Hematopoietic multipotent progenitor cell treated with erythropoietin and hydrocortisone succinate and interleukin-3 and kit ligand, for 6 days (in vitro differentiated cells): ENCODE measurements at places on chromosomes 13 and 19.

GRCh38 chr13:80979035-80979641 is 638.2 kb upstream of the SPRY2 start:
- peak; percentile 82 for DNase-seq

- no peak for DNase-seq
Measured at GRCh38 chr19:17790059-17790780, 4.7 kb upstream of the B3GNT3 start.

DNA sequence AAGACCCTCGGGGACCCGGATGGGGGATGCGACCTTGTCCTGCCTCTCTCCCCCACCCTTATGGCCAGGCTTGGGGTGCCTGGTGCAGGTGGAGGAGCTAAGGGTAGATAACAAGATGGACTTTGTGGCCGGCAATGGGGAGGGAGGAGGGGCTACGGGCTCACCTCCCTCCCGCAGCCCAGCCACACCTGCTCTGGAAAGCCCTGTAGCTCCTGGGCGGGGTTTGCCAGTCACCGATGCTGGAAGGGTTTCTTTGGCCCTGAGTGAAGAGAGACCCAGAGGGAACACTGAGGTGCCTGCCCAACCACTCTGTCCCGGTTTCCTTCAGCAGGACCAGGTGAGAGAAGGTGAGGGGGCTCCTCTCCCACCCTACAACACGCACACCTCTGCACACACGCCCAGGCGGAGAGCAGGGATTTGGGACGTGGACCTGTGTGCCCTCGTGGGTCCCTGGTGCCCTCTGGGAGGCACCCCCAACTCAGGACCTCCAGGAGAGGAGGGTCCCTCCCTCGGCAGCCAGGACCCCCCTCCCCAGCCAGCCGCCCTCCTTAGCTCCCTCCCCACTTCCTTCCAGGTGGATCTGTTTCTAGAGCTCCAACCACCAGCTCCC is at the start of gene FUT2:
Gene FUT2, plus strand, starts transcription at position 229 of the 610 bp plus-strand sequence. CDS start 6,986 bp downstream, outside the sequence.
- DNase-seq = no peak

- DNase-seq = peak; percentile 30
Measured at GRCh38 chr13:29713839-29714238, 118.4 kb upstream of the SLC7A1 start.

DNA sequence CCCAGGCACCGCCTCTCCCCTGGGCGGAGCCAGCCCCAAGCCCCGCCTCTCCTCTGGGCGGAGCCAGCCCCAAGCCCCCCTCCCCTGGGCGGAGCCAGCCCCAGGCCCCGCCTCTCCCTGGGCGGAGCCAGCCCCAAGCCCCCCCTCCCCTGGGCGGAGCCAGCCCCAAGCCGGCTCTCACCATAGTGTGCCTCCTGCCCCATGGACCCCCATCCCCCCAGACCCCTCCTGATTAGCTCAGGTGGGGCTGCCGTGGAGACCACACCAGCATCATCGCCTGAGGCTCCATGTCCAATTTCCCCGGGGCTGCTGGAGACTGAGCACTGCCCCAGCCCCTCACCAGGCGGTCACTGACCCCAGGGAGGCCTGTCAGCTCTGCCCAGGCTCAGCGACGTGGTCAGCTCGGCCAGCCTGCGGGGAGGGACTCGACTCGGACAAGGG is 4.2 kb upstream of the MADCAM1 start:
- DNase-seq = no peak

DNA sequence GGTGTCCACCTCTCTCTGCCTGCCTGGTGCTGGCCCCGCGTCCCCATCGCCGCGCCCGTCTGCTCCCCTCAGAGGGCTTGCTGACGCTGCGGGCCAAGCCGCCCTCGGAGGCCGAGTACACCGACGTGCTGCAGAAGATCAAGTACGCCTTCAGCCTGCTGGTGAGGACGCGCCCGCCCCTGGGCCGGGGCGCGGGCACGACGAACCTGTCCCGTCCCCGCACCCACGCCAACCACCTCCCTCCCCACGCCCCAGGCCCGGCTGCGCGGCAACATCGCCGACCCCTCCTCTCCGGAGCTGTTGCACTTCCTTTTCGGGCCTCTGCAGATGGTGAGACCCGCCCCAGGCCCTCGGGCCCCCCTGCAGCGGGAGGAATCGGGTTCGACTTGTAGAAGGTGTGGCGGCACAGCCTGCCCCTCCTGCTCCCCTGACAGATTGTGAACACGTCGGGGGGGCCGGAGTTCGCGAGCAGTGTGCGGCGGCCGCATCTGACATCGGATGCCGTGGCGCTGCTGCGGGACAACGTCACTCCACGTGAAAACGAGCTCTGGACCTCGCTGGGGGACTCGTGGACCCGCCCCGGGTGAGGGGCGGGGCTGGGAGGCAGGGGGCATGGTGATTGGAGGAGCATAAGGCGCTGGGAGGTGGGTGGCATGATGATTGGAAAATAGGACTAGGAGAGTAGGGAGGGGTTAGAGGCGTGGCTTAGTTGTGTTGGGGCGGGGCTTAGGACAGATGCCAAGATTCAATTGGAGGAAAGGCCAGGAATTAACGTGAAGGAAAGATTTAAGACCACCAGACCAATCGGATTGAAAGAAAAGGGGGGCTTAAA is 6.6 kb downstream of the EPS8L1 start:
- DNase-seq = peak; percentile 77

- peak; percentile 94 for DNase-seq
Measured at GRCh38 chr19:14440049-14440448, 6.9 kb downstream of the PKN1 start.

DNA sequence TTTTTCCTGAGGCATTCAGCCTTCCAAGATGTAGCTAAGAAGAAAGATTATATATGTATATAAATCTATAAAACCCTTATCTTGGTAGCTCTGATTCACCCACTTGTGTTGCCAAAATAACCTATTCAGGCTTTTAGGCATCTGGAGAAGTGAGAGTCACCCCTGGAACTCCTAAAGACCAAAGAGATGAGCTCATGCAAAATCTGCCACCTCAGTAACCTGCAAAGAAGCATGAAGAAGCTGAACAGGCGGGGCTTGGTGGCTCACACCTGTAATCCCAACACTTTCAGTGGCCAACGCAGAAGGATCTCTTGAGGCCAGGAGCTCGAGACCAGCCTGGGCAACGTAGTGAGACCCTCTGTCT is 393.7 kb downstream of the FOXO1 start:
- DNase-seq = no peak

- DNase-seq = no peak
Measured at GRCh38 chr19:47680858-47681332, 32.3 kb upstream of the EHD2 start.

DNA sequence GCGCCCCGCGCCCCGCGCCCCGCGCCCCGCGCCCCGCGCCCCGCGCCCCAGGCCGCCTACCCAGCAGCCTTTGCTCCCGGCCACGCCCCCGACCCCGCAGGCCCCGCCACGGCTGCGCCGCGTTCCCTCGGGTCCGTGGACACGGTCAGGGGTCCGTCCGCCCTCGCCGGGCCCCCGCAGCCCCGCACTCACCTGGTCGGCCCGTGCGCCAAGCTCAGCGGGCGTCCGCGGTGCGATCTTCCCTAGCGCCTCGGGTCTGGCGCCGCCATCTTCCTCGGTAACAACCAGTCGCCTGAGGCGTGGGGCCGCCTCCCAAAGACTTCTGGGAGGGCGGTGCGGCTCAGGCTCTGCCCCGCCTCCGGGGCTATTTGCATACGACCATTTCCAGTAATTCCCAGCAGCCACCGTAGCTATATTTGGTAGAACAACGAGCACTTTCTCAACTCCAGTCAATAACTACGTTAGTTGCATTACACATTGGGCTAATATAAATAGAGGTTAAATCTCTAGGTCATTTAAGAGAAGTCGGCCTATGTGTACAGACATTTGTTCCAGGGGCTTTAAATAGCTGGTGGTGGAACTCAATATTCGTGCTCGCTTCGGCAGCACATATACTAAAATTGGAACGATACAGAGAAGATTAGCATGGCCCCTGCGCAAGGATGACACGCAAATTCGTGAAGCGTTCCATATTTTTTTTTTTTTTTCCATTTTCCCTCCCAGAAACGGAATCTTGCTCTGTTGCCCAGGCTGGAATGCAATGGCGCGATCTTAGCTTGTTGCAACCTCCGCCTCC is at the start of the genes MED16 and RNU6-9:
Gene MED16, minus strand, starts transcription at position 294 of the 796 bp plus-strand sequence. CDS start 2,056 bp downstream, outside the sequence.
Gene RNU6-9, plus strand, starts transcription at position 591 of the 796 bp plus-strand sequence.
- DNase-seq = peak; percentile 98

DNA sequence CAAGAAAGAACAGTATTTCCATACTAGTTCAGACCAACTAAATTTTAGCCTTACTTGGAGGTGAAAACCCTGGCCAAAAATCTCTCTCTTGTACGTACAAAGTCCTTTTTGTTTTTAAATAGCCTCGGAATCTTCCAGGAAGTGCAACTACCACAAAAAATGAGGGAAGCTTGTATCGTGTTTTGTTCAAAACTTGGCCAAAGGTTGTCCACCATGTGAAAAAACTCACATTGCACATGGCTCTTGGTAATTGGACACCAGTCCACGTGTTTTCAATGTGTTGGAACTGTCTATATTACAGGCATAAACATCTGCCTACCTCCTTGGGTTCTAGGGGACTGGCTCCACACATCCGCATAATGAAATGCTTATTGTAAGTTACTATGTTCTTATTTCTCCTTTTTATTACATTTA is 15.2 kb upstream of the STRN4 start:
- DNase-seq = no peak

DNA sequence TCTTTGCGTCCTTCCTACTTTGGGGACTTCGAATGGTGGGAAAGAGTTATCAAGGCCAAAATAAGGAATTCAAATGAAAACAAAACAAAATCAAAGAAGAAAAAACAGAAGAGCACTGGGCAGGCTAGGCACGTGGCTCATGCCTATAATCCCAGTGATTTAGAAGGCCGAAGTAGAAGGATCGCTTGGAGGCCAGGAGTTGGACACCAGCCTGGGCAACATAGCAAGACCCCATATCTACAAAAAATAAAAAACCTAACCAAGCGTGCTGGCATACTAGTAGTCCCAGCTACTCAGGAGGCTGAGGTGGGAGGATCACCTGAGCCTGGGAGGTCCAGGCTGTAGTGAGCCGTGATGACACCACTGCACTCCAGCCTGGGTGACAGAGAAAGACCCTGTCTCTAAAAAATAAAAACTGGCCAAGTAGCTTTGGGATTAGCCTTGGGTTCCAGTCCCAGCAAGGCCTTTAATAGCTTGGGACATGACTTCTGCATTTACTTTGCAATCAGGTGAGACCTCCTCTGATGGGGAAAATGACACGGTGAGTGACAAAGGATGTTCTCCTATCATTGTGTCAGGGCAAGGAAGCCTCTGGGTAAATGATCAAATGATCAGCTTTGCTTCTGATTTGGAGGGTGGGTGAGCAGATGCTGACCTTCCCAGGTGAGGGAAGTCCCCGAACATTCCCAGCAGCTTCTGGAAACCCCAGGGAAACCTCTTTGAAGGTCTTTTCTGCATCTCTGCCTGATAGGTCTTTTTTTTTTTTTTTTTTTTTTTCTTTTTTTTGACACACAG is 7.1 kb downstream of the ICAM1 start:
- no peak for DNase-seq

GRCh38 chr19:38845374-38846024 is 4.3 kb downstream of the HNRNPL start:
- no peak for DNase-seq

DNA sequence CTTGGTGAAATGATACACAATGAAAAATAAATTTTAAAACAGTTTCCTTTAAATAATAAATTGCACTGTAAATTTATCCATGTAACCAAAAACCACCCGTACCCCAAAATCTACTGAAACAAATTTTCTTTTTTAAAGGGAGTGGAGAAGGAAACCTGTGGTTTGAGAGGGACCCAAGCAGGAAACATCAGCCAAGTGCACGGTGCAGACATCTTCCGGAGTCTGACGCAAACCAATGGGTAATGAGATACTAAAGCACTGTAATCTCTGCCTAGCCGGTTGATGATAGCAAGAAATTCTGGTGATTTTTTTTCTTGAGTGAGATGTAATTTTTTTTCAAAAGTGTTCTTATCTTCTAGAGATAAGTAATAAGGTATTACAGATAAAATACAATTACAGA is 115.4 kb downstream of the ABCC4 start:
- peak; percentile 64 for DNase-seq

DNA sequence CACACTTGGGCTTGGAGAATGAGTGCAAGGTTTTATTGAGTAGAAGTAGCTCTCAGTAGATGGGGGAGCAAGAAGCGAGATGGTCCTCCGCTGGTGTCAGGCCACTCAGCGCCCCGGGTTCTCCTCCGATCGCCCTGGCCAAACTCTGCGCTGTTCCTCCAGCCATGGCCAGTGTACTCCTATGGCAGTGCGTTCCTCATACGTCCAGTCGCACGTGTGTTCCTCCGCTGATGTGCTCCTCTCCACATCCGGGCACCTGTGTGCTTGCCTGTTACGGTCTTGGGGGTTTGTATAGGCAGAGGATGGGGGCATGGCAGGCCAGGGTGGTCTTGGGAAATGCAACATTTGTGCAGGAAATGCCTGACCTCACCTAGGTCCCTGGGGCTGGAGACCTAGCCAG is 1899.4 kb downstream of the PCDH9 start:
- DNase-seq = no peak

- DNase-seq = no peak
Measured at GRCh38 chr13:27461940-27462584, 11.7 kb upstream of the MTIF3 start.

GRCh38 chr13:28527629-28528028 is 32.7 kb upstream of the FLT1 start:
- DNase-seq = peak; percentile 51
